ENCODE measurements at places on chromosomes 7 and 10.
A peak's percentile ranks its signal among the peaks of the same experiment; 100 is the strongest.

GRCh38 chr7:509426-510130 is 10.1 kb downstream of the PDGFA start:
- DNase-seq = no peak

DNA sequence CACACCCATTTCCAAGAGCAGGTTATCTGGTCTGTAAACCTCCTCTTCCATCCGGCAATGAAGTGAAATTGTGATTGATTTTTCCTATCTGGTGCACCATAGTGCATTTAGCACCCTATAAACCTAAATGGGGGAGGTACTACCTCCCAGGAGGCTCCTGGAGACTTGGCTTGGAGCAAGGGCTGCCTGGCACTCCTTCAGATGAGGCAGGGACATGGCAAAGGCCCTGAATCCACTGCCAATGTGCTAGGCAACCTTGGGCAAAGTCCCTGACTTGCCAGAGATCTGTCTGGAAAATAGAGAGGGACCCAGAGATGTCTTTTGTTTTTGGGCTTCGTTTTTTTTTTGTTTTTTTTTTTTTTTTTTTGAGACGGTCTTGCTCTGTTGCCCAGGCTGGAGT is 6.7 kb upstream of the GRID1 start:
- DNase-seq = no peak

DNA sequence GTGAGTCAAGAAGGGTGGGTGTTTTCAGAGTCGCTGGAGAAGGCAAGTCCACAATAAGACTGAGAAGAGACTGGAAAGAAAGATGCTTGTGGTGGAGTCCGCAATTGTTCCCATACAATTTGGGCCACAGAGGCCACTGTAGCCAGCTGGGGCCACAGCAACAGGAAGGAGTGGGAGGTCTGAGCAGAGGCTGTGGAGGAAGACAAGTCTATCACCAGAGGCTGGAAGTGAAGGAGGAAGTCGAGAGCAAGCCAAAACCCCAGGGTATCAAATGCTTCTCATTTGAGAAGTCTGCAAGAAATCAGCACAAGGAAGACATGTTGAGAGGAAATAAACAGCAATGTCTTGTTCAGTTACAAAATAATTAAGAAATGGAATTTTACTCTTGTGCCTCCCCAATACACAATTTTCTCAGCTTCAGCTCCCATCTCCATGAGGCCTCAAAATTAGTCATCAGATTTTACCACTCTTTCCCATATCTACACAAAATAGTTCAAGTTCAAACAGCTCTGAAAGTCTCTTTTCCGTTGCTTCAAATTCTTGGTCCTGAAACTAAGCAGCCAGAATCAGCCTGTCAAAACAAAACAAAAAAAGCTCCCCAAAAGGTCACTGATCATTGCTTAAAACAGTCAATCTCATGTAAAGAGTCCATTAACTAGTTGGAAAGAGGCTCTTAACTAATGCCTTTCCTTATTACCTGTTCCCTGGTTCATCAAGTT is 31.6 kb downstream of the SLC16A12 start:
- no peak for DNase-seq

DNA sequence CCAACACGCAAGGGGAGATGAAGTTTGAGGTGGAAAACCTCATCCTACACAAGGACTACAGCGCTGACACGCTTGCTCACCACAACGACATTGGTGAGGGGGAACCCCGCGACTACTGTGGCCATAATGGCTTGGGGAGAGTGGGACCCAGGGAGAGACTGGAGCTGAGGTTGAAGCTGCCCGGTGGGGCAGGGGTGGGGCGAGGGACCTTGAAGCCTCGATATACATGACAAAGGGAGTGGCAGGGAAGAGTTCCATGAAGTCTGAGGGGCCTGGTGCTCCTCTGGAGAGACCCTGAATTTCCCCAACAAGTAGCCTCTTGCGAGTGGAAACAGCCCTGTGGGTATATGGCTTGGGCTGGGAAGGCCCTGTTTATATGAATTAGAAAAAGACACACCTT is 3.1 kb downstream of the PLAU start:
- DNase-seq = no peak

DNA sequence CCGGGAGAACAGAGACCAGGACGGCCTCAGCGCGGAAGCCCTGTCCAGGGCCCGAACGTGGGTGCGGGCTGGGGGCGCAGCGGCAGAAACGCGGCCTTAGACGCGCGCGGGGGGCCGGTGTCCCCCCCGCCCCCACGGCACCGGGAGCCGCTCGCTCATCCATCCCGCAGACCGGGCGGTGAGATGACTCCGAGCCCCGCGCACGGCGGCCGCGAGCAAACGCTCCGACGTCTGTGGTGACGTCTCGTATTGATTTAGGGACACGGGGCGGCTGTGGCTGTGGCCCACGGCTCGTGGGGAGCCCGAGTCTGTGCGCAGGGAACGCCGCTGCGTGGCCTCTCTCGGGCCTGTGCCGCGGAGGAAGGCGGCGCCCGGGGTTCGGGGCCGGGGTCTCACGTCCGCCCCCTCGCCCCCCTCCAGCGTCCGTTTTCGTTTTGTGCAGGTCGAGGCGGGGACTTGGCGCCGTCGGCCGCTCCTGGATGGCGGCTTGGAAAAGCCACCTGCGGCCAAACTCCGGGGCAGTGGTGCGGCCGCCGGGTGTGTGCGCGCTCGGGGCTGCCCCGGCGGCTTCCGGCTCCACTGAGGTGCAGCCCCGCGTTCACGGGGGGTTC is 1.0 kb upstream of the NKX6-2 start:
- DNase-seq = no peak

DNA sequence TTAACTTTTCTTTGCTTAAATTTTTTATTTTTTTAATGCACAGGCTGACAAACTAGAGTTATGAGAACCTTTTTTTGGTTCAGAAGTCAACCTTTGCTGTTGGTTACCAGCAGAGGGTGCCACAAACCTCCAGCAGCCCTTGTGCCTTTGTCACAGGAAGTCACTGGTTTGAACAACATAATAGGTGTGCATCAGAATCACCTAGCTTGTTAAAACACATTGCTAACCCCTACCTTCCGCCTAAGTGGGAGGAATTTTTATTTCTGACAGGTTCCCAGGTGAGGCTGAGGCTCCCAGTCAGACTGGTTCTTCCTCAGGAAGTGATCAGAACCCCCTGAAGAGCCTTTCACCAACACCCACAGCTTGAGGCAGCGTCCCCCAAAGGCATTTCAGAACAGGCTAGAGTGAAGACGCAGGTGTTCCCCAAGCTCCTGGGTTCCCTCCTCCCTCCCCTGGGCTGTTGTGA is 22.6 kb upstream of the VDAC2 start:
- DNase-seq = no peak

DNA sequence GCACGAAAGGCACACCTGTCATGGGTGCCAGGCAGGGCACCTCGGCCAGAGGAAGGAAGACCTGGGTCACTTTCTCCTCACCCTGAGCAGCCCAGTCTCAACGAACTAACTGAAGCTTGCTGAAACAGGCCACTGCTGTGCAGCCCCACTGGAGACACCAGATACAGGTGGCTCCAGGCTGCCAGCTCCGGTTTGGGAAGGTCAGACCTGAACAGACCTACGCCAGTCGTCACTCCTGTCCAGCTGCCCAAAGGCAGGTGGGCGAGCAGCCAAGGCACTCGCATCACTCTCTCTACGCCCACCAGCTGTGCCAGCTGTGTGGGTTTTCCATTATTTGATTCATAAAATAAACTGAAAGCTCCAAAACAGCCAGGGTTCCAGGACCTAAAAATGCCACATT is 256.1 kb downstream of the ZMYND11 start:
- no peak for DNase-seq

GRCh38 chr10:77240041-77240652 is 397.5 kb downstream of the KCNMA1 start:
- peak; percentile 54 for DNase-seq

DNA sequence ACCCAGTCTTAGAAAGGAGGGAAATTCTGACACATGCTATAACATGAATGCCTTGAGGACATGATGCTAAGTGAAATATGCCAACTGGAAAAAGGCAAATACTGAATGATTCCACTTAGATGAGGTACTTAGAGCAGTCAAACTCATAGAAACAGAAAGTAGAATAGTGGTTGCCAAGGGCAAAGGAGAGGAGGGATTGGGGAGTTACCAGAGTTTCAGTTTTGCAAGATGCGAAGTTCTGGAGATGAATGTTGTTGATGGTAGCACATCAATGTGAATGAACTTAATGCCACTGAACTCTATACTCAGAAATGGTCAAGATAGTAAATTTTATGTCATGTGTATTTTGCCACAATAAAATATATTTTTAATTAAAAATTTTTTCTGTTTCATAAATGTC is 38.9 kb downstream of the DRGX start:
- DNase-seq = no peak

DNA sequence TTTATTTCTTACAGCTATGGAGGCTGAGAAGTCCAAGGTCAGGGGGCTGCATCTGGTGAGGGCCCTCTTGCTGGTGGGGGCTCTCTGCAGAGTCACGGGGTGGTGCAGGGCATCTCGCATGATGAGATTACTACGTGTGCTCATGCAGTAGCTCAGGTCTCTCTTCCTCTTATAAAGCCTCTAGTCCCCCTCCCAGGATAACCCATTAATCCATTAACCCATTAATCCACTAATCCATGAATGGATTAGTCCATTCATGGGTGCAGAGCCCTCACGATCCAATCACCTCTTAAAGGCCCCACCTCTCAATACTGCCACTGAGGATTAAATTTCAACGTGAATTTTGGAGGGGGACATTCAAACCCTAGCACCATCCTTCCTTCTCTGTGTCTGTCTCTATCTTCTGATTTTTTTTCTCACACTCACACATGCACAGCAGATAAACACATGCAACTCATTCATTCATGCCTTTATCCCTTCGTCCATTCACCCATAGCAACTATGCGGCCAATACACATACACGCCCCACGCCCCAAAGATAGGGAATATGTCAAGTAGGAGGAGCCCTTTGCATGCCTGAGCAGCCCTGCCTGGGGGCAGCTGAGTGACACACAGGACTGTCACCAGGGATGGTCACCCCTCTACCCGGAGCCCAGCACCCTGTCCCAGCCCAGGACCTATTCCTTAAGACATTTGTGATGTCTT is 86.5 kb downstream of the C10orf105 start:
- no peak for DNase-seq

DNA sequence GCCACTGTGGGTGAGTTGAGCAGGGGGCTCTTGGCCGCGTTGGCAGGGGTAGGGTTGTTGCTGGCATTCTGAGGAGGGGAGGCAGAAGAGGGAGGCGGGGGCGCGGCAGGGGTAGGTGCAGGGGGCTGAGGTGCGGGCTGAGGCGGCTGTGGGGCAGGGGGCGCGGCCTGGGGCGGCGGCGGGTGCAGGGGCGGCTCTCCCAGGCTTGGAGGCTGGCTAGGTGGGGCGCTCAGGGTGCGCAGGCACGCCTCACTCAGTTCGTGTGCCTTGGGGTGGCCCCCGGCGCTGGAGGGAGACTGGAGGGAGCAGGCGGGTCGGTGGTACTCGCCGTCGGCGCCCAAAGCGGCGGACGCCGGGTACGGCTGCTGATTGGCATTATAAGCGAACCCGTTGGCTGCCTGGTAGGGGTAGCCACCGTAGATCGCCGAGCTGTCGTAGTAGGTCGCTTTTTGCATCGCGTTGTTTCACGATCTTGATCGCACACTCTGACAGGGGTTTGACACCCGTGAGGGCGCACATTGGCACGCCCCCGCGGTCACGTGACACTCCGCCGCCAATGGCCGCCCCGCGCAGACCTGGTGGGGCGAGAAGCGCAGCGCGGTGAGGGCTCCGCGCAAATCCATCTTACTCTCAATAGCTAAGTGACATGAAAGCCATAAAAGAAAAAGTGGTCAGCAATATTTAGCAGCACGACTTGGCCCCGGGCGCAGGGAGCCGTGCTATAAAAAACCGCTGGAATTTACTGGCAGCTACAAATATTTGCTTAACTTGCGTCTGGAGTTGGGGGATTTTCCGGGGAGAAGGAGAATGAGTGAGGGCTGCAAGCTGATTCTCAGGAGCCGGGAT is 7.9 kb upstream of the HOXA2 start:
- peak; percentile 67 for DNase-seq

- no peak for DNase-seq
Measured at GRCh38 chr7:96314402-96315124, 7.3 kb downstream of the SLC25A13 start.

- peak; percentile 84 for DNase-seq
Measured at GRCh38 chr7:5423306-5423975, at the start of gene TNRC18. Gene TNRC18, minus strand, starts transcription at chr7:5423834. Its CDS starts 2,588 bp downstream, at chr7:5421246.

DNA sequence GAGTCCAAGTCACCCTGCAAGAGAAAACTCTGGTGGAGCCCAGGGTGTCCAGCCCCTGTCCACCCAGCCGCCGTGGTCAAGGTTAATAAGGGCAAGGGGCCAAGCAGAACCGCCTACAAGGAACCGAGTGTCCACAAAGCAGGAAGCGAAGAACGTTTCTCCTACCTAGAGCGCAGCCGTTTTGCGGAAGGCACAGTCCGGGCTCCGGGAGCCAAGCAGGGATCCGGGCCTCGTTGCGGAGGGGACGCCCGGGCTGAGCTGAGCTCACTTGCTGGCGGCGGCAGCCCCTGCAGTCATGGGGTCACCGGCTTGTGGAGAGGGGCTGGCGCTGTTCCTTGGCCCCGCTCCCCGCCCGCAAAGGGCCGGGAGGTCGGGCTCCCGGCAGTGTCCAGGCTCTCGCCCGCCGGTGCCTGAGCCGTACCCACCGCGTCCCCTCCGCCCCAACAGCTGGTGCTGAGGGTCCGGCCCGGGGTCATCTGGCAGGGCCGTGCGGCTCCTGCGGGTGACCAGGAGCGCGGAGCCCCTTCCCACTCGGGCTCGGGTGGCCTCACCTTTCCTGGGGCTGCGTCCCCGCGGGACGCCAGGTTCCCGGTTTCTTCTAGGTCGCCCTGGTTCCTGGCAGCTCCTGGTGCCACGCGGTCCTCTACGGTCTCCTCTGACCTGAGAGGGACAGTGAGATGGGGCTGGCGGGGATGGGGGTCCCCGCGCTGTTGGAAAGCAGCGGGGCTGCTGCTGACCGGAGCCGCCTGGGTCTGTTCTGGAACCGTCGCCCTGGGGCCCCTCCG is 14.0 kb upstream of the ZNF273 start:
- no peak for DNase-seq

GRCh38 chr10:93384006-93384405 is 98.1 kb downstream of the MYOF start:
- no peak for DNase-seq

DNA sequence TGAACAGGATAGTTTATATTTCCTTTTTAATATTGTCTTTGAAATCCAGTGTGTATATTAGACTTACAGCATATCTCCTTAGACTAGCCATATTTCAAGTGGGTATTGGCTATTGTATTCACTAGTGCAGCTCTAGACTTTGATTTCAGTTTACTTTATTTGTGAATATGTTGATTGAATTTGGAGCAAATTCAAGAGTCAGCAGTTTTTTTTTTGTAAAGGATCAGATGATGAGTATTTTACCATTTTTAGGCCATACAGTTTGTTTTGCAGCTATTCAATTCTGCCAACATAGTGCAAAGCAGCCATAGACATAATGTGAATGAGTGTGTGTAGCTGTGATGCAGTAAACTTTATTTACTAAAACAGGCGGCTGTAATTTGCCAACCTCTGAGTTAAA is 4.6 kb downstream of the STK31 start:
- no peak for DNase-seq

DNA sequence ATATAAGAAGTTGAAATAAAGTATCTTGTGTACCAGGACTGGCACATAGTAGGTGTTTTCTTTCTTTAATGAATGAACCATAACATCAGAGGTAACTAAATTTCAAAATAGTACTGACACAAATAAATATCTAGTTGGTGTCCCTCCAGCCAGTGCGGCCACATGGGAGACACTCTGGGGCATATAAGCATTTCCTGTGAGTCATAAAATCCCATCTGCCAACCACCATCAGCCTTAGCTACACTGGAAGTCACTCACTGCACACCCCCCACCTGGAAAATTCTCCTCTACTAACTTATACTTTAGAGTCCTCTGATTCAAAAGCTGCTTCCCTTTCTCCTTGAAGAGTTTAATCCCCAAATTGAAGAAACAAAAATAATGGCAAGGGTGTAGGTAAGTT is 32.5 kb downstream of the DYDC1 start:
- DNase-seq = no peak
